NCI-H2107 (cell line): ENCODE measurements at places on chromosomes 13 and 19.

DNA sequence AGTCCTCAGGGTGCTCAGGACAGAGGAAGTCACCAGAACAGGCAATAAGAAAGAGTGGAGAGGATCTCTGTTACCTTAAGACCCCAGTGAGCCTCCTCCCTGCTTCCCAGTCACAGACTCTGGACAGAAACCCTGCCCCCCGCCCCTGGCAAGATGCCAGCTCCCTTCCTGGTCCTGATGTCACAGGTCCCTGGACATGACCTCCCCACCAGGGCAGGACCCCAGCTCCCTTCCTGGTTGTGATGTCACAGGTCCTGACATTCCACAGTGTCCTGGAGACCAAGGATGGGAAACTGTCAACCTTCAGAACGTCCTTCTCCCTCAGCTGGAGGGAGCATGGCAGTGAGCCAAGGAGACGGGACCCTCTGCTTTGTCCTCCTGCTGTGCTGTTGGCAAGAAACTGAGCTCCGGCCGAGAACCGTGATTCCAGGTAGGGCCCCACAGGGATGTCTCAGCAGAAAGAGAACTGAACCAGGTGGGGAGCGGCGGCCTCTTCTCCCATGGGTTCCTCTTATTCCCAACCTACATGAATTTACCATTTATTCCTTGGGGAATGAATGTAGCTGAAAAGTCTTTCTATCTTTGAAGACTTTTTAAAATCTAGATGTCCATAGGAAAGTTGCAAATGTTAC, at the start of gene SPACA7:
Gene SPACA7, plus strand, starts transcription at position 306 of the 632 bp plus-strand sequence. Its CDS starts 31 bp downstream, at position 337.
- no peak for DNase-seq

- no peak for DNase-seq
These were observed 2100.5 kb upstream of the PCDH20 start for GRCh38 chr13:63516124-63516523.

DNA sequence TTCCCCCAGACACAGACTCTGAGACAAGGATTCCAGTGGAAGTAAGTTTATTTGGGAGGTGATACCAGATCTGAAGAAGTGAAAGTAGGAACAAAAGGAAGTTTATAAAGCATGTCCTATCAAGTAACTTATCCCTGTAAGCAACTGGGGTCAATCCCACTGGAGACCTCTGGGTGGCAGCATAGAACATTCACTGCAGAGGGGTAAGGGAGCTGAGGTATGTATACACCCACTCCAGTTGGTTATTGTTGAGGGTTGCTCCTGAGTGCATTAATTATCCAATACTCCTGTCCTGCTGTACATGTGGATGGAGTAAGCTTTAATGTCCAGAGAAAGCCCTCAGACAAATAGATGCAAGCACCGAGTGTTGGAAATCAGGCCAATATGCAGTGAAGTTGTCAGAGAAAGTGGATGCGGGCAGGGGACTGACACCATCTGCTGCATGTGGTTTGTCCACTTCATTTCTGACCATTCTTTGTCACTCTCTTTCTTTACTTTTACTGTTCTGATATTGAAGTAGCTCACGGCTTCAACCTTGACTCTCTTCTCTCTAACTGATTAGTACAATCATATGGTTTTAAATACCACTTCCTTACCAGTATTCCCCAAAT, 46.7 kb downstream of the NOTCH3 start:
- no peak for DNase-seq

DNA sequence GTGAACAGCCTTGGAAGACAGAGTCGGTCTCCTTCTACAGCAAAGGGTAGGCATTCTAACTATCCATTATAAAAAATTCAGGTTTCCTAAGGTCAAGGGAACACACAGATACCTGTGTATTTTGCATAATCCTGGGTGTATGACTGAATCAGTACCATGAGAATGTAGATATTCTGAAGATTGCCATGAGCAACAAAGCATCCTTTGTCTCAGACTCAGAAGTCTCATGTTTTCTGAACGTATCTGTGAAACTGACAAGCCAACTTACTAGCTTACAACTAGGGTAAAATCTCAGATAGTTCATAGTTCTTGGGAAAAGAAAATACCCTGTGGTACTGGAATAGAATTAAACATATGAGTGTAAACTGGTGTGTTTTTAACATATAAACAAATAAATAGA, 6.5 kb downstream of the ZNF566 start:
- no peak for DNase-seq

DNA sequence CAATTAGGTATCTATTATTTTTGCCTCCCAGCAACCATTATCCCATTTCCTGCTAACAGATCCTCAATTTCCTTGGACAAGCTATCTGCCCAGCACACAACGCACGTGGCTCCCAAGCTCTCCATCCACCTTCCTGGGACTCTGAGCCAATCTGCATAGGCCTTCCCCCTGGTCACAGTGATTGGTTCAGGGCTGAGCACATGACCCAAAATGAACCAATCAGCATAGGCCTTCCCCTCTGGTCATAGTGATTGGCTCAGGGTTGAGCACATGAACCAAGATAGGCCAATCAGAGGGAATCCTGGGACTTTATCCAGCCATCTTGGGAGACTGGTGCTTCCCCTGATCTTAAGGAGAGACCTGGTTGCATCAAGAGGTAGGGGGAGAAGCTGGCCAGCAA, 5.8 kb downstream of the CPAMD8 start:
- DNase-seq, result no peak

- DNase-seq, result no peak
These were observed 365.2 kb upstream of the SPRY2 start for GRCh38 chr13:80706164-80706471.

DNA sequence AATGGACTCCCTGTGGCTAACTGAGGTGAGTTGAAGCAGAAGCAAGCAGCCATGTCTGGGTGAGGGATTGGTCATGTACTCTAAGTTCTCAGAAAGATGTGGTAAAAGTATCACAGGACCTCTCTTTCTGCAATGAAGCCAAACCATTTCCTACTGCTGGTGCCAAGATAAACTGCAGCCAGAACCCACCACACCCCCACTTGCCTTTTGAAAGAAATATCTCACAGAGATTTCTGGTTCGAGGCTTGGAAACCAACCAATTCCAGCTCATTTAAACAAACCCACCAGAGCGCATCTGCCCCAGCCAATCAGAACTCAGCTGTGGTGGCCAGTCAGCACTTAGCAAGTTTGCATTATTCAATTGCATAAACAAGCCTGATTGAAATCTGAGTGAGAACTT, 204.5 kb upstream of the ATXN8OS start:
- no peak for DNase-seq

DNA sequence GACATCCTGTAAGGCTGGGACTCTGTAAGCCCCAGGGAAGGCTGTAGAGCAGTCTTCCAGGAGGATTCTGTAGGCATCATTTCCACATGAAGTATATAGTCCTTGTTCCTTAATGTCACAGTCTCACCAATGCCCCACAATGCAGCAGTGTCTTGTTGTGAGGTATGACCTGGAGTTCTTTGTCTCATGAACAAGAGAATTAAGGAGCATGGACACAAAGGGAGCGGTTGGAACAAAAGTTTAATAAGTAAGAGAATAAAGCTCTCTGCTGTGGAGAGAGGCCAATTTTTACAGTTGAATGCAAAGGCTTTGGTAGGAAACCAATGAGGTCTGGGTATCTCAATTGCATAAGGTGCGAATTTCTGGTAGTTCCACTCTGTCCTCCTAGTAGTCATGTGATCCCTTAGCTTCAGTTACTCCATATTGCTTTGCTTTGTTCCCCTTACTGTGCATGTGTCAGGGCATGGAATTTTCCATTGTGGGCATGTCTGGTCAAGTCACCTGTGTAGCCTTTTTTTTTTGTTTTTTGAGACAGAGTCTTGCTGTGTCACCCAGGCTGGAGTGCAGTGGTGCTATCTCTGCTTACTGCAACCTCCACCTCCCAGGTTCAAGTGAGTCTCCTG, 124.3 kb upstream of the TMTC4 start:
- no peak for DNase-seq
